ENCODE measurements at places on chromosomes 11 and 22.

DNA sequence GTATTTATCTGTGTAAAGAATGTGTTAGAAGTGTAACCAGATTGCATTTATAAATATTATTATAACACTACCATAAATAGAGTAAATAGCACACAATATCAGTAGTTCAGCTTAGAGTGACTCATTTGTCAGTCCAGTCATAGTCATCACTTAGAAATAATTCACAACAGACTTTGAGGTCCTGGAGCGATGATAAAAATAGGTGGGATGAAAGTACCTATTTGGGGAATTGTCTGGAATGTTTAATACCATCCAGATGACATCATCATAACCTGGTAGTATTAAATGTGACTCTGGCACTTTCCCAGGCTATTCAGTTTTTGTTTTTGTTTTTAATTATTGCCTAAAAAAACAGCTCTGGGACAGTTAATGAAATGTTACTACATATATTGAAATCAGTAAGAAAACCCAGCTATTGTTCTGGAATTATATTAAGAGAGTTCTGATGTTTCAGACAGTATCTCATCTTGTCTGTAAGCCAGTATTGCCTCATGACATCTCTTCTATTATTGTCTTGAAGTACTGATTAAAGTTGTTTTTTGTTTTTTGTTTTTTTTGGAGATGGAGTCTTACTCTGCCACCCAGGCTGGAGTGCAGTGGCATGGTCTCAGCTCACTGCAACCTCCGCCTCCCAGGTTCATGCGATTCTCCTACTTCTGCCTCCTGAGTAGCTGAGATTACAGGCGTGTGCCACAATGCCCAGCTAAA lies 74.8 kb downstream of the SIK2 start:
- DNase-seq, result no peak

- DNase-seq, result no peak
Measured at GRCh38 chr22:43148581-43148980, 2.8 kb upstream of the TSPO start.

DNA sequence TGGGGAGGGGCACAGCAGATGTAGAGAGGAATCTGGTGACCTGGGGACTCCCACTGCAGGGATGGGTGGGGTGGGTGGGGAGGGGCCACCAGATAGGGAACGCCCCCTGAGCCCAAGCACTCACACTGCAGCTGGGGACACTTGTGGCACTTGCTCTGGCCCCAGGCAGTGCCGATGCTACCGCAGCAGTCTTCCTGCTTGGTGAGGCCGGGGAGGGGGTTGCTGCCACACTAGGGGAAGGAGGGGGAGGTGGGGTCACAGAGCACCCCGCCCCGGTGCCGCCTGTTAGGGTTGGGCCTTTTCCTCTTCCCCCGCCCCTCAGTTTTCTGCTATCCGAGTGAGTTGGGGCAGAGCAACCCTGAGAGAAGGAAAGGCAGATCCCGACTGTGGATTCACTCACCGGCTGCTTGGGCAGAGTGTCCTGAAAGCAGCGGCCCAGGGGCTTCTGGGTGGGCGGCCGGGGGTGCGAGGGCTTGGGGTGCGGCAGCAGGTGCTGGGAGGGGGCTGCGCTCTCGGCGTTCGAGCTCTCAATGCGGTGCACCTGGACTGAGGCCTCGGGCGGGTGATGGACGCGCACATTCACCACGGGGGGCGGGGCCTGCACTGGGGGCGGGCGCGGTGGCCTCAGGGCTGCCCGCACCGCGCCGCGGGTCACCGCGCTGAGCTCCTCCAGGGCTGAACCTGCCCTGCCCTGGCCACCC lies 4.7 kb downstream of the LTBP3 start:
- DNase-seq, result peak; percentile 99

- DNase-seq, result no peak
Measured at GRCh38 chr11:35139722-35140282, 831 bp downstream of the CD44 start.

GRCh38 chr11:121634889-121635288 lies 182.1 kb upstream of the SORL1-AS1 start:
- no peak for DNase-seq

DNA sequence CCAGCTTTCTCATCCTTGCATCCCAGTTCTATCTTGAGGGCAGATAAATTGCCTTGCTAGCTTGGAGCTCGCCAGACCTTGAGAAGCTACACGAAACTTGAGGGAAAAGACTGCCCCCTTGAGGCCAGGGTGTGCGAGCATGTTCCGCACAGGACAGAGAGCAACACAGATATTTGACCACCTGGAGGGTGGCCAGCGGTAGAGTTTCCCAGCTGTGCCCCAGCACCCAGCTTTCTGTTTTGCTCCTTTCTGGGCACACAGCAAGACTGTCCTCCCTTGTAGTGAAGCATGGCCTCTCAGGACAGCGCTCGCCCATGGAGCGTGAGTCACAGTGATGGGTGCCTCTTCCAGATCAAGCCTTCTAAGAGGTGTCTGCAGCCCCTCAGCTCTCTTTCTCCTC lies 23.5 kb downstream of the SPATA19 start:
- peak; percentile 29 for DNase-seq

- no peak for DNase-seq
Measured at GRCh38 chr11:102551169-102551781, 20.7 kb upstream of the MMP7 start.

DNA sequence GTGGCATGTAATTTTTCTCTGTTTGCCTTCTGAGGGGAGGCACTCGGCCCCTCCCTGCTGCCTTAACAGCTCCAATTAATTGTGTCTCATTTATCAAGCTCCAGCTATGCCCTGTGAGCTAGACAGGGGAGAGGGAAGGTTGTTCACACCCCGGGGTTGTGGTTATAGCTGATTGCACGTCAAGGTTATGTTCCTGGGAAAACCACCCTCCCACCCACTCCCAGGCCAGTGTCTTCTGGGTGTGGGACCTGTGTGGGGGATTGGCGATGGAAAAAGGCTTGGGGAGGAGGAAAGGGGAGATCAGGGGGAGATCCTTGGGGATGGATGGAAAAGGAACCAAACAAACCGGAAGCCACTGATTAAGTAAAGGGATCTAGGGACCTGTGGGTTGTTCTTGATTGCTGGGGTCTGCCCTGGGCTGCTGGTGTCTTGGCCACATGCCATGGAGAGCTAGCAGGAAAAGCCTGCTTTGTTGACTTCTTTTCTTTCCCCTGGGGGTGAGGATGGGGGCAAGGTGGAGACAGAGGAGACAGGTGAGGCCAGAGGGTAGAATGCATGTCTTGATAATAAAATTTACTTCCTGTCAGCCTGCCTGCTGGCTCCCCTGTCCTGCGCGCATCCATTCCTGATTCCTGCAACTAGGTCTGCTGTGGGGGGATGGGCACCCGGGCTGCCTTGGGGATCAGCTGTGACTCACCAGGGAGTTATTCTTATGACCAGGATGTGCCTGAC lies 13.5 kb upstream of the SORL1-AS1 start:
- DNase-seq, result no peak

GRCh38 chr22:43858156-43858895 lies 4.0 kb downstream of the SULT4A1 start:
- no peak for DNase-seq

GRCh38 chr22:39614442-39614841 lies 43.9 kb downstream of the CACNA1I start:
- no peak for DNase-seq

DNA sequence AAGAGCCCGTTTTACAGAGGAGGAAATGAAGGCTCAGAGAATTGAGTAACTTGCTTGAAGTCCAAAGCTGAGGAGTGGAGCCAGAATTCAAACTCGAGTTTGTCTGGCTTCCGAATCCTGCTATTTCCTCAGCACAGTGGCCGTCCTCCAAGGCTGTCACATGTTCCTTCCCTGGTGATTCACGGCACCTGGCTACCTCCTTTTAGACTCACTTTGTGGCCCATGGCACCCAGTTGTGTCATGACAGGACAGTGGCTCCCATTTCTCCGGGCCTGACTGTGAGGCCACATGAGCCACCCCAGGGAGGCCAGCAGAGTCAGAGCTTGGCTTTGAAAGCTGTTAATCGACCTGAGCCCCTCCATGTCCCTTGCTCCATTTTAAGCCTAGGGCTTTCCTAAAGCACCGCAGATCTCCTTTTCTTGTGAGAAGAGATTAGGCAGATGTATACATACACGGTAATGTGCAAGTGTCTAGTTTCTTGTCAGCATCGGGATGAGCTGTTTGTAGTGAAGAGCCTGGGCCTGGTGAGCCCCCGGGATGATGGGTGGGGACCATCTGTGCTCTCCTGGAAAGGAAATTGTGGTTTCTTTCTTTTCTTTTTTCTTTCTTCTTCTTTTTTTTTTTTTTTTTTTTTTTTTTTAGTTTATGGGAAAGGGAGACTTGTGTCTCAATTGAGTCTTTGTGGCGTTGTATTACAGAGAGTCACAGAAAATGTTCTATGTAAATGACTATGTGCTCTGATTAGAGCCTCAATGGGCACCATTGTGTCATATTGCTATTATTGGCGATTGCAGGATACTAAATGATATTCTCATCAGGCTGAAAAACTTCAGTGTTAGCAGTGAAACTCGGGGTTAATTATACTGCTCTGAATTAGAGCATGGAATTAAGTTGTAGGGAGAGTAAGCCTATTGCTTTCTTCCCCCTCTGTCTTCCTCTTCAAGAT lies 54.8 kb downstream of the PTPRJ start:
- no peak for DNase-seq

DNA sequence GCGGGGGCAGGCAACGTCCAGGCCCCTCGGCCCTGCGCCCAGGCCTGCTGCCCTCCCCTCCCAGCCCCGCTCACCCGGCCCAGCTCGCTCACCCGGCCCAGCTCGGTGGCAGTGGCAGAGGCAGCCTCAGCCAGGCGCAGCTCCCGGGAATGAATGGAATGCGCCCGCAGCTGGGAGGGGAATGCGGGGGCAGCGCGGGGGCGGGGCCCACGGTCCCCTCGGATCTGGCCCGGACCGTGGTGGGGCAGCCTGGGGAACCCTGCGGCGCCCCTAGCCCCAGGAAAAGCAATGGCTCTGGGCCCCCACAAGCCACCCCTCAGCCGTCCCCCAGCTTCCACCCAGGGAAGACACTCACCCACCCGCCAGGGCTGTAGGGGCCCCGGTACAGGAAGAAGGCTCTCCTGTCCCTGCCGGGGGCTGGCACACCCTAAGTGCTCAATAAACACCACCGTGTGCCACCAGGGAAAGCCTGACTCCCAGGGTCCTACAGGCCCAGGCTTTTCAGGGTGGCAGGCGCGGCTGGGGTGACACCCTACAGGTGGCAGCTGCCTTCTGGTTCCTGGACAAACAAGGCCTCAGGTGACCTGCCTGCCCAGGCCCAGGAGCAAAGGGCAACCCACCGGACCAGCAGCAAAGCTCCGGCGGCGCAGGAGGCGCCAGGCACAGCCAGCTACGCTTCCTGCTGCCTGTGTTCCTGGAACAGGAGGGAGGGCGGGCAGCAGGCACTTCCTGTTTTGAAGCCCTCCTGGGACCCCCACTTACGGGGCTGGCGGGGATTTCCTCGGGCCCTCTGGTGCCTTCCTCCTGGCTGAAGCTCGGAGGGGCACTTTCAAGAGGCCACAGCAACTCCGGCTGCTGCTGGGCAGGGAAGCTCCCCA lies 13.8 kb downstream of the PLXNB2 start:
- DNase-seq, result no peak

DNA sequence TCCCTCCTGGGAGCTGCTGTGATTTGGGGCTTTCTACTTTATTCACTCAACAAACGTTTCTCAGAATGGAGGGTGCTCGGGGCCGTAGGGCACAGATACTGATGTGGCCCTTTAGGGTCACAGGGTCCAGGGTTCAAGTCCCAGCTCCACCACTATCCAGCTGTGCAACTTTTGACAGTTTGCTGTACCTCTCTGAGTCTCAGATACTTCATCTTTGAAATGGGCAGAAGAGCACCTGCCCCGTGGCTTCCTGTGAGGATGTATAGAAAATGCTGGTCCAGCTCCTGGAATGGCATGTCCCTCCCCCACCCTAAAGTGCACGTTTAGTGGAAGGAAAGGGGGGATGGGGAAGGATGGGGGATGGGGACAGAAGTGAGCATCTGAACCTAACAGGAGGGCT lies 21.9 kb upstream of the PRR5 start:
- no peak for DNase-seq

DNA sequence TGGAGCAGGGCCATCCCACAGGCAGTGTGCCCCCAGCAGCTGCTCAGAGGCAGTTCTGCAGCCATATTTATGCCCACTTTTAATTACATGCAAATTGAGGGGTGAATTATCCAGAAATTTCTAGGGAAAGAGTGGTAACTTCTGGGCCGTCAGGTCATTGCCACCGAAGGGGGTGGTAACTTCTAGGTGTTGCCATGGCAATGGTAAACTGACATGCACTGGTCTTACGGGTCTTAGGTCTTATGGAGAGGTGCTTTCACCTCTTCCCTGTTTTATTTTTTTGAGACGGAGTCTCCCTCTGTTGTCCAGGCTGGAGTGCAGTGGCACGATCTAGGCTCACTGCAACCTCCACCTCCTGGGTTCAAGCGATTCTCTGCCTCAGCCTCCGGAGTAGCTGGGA lies 3.8 kb upstream of the TMEM134 start:
- no peak for DNase-seq

GRCh38 chr11:33893711-33894397 lies 2.0 kb upstream of the LMO2 start:
- no peak for DNase-seq

GRCh38 chr11:72758690-72759389 lies 6.6 kb upstream of the ARAP1 start:
- DNase-seq, result no peak

GRCh38 chr11:73598719-73599379 lies 937 bp upstream of the FAM168A start:
- no peak for DNase-seq

- no peak for DNase-seq
Measured at GRCh38 chr11:2776351-2777061, 76.7 kb upstream of the KCNQ1OT1 start.

DNA sequence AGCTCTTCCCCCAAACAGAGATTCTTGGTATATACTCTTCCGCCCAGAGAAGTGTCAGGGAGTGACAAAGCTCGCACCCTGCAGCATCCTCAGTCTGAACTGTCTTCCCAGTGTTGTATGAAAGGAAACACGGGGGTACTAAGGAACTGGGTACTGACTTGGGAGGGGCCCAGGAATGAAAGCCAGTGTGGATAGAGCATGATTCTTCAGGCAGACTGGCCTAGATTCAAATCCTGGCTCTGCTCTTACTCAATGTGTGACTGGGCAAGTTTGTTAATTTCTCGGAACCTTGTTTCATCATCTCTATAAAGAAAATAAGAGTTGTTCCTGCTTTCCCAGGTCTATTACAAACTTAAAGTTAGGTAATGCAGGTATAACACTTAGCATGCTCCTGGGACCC lies 266.0 kb upstream of the NARS2 start:
- DNase-seq, result no peak

DNA sequence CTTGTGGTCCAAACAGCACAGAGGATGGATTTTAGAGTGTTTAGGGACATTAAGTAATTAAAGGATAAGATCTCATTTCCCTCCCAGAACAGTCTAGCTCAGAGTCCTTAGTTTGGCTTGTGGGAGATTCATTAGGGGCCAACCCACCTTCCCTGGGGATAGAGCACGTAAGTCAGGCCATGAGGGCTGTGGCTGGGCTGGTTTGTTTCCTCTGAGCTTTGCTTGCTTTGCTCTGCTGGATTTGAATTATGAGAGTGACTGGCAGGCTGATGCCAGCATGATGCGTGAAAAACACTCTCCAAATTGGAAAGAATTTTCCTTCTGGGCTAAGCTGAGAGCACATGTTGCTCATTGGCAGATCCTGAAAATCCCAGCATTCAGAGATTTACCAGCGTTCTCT lies 84.7 kb upstream of the HEPHL1 start:
- DNase-seq, result no peak

- DNase-seq, result no peak
Measured at GRCh38 chr22:26169315-26170111, at the start of gene SEZ6L. Gene SEZ6L, plus strand, starts transcription at chr22:26169462. Its CDS starts 208 bp downstream, at chr22:26169670.

- no peak for DNase-seq
Measured at GRCh38 chr11:130122141-130122575, 37.4 kb upstream of the ST14 start.

Data from CMK (cell line).